Activated naive CD4-positive, alpha-beta T cell treated with anti-CD3 and anti-CD28 coated beads, Interleukin-2, amount 50 U/mL, for 72 hours (primary cell): ENCODE measurements at places on chromosomes 7 and 10. TPM values are rescaled to one million over a fixed set of nuclear protein-coding genes. Genes with fewer than 3 reads are reported as not detected.

DNA sequence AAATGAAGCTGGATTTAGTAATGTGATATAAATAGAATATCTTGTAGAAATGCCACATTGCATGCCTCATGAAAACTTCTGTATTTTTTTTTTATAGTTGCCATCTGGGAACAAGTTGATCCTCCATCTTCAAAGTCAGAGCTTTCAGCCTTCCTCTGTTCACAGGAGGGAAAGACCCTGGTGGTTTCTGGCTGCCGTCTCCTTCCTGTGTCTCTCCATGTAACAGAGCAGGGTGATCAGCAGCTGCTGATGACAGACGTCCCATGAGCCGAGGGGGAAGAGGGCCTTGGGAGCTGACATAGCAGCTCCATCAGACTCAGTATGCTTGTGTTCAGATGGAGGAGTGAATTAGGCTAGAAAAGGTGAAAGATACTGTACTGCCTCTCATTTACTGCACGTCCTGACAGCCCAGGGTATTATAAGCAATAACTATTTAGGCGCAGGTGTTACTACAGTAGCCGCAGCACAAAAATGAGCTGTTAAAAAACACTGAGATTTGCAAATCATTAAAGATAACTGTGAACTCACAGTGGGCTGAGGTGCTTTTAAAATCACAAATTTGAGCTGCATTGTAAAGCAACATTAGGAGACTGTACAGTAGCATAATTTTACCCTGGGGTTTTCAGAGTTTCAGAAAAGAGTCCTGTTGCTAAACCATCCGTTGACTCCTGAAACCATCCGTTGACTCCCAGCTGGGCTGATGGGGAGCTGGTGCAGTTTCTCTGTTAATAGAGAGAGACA lies 103.3 kb downstream of the CFAP58 start:
- no peak for DNase-seq

DNA sequence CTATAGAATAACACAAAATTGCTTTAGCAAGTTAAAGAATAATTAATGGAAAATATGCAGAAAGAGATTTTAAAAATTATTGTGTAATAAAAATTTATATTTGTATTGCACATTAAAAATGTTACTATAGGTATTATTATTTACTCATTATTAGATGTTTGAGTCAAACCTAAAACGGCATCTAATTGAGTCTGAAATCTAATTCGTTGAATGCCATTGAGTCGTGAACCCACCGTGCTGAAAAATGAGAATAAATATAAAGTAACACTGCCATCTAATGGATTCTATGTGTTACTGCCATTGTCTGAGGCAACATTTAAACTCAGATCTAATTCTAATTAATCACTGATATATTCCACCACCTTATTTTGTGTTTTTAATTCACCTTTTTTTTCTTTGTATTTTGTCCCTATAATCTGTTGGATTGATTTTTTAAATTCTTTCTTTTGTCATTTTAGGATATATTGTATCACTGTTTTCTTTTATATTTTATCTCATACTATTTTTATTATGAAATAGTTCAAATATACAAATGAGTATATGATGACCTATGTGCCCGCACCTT lies 62.2 kb downstream of the SAMD9 start:
- DNase-seq = no peak

SLC18A2 gene
- 0.09 TPM for total RNA-seq

- DNase-seq = no peak
Observed at GRCh38 chr10:63197344-63198092, 64.4 kb downstream of the NRBF2 start.

GRCh38 chr10:72846238-72846637 lies 47.3 kb upstream of the OIT3 start:
- DNase-seq = no peak

GHRHR gene
- total RNA-seq = not detected

- DNase-seq = no peak
Observed at GRCh38 chr10:28986117-28986792, 302.6 kb upstream of the LYZL1 start.

ZNF467 gene
- total RNA-seq = 0.23 TPM

GRCh38 chr10:6162589-6163356 lies 40.0 kb upstream of the PFKFB3 start:
- no peak for DNase-seq

CEP55 gene
- 85.1 TPM for total RNA-seq

DNA sequence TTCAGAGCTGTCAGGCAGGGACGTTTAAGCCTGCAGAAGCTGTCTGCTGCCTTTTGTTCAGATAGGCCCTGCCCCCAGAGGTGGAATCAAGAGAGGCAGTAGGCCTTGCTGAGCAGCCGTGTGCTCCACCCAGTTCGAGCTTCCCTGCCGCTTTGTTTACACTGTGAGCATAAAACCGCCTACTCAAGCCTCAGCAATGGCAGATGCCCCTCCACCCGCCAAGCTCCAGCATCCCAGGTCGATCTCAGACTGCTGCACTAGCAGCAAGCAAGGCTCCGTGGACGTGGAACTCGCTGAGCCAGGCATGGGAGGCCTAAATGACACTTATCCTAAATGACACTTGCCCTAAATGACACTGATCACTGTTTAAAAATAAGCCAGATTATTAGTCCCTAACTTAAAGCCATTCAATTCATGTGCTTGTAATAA lies 6.8 kb upstream of the ASB15 start:
- DNase-seq = no peak

- no peak for DNase-seq
Observed at GRCh38 chr7:156897673-156898072, 4.7 kb upstream of the LMBR1 start.

- no peak for DNase-seq
Observed at GRCh38 chr7:106824458-106824857, 40.6 kb upstream of the PIK3CG start.
